ENCODE measurements at places on chromosomes 3 and 15.

DNA sequence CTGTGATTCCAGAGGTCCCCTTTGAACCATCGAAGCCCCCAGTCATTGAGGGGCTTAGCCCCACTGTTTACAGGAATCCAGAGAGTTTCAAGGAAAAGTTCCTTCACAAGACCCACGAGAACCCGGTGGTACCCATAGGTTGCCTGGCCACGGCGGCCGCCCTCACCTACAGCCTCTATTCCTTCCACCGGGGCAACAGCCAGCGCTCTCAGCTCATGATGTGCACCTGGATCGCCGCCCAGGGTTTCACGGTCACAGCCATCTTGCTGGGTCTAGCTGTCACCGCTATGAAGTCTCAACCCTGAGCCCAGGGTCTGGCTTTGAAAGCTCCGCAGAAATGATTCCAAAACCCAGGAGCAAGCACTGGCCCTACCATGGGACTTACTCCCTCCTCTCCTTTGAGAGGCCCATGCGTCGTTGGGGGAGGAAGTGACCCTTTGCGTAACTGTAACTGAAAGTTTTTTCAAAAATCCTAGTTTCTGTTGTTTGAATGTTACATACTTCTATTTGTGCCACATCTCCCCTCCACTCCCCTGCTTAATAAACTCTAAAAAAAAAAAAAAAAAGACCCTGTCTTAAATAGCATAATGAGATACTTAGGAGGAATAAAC lies 85.1 kb upstream of the CSPG5 start:
- DNase-seq = no peak

DNA sequence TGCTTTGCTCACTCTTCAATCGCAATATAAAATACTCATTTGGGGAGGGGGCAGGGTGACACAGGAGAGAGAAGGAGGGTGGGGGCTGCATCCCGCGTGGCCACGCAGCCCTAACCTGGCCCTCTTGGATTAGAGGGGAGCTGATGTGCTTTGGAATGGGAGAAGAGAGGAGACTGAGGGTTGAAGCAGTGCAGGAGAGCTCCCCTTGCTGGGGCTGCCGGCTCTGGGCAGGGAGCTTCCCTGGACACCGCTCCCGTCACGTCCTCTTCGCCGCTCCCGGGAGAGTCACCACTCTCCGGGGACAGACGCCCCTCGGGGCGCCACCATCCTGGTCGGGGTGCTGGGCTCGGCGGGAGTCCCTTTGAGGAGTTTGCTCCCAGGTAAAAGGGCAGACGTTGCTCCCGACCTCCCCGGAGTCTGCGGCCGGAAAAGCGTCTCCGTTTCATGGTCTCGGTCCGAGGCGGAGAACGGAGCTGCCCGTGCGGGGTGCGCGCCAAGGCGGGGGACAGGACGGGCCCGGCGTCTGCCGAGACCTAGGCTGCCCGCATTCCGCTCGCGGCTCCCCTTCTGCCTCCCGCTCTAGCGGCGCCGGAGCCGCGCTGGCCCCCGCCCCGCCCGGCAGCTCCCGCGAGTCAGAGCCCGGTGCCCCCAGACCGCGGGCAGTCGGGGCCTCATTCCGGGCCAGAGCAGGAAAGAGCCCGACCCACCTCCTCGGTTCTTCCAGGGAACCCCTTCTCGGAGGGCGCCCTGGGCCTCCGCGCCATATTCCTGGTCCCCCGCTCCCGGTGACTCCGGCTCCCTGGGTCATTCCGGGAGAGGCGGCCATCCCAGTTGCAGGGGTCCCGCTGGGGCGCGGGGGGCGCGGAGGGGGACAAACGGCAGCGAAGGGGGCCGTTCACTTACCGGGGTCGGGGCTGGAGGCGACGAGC lies 603 bp downstream of the SLC7A14 start:
- no peak for DNase-seq

GRCh38 chr15:68389936-68390817 lies 41.8 kb downstream of the ITGA11 start:
- no peak for DNase-seq

DNA sequence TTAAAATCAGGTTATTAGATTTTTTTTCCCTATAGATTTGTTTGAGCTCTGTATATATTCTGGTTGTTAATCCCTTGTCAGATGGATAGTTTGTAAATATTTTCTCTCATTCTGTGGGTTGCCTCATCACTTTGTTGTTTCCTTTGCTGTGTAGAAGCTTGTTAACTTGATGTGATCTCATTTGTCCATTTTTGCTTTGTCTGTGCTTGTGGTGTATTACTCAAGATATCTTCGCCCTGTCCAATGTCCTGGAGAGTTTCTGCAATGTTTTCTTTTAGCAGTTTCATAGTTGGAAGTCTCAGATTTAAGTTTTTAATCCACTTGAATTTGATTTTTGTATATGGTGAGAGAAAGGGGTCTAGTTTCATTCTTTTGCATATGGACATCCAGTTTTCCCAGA lies 699.1 kb downstream of the NAALADL2 start:
- DNase-seq = no peak

- DNase-seq = no peak
Measured at GRCh38 chr3:54899273-54899672, 28.6 kb downstream of the LRTM1 start.

DNA sequence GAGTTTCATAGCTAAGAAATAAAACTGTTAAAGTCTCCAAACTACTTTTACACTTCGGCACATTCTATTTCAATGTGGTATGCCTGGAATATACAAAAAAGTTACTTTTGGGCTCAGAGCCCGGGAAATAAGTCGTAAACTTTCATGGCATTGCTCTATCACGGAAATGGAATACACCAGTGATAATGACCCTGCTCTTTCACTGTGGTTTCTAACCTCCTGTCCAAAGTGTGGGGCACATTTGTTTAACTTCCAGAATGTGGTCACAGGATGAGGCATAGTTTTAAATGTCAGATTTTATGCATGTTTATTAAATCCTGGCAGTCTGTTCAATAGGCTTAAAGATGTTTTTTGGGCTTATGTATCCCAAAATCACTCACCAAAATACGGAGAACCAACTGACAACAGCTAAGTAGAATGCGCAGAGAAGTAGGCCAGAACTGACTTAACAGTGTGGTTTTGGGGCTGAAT lies 5.1 kb downstream of the CXCR6 start:
- DNase-seq = no peak

DNA sequence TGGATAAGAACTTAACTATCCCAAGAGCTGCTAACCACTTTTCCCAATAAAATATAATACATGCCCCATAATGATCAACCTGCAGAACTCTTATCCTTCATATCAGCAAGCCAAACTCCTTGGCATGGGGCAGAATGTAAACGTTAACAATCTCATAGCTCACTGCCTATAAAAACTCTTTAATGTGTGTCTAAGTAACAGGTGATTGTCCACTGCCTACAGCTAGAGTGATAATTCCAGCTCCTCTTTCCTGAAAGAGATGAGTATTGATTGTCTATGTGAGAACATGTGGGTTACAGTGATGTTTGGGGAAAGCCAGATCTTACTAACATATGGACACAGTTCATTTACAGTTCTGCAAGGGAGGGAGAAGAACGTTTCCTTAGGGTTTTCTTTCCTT lies 11.3 kb upstream of the GLCE start:
- DNase-seq = no peak

GRCh38 chr3:36814066-36814717 lies 49.8 kb upstream of the DCLK3 start:
- no peak for DNase-seq

DNA sequence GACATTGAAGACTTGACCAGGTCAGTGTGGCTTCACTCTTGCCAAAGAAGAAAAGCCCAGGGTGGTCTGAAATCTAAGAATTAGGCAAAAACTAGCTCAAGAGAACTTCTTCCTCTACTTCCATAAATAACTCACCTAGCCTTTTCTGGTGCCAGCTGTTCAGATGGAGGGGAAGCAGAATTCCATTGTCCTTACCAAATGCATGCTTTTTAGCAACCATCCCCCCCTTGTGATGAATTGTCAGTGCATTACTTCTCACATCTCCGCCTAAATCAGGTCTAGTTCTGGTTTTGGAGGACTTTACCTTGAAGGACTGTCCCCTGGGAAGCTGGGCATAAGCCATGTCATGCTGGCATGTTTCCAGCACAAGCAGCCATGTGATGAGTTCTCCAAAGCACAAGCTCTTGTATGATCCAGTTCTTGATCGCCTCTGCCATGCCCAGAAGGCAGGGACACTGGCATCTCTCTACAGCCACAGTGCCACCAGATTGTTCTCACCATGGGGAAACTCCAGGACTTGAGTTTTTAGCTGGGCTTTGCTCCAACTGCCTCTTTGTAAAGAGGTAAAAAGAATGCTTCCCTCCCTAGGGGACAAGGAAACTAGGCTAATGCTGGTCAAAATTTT lies 96.4 kb upstream of the IL12A start:
- DNase-seq = no peak

- no peak for DNase-seq
Measured at GRCh38 chr3:78818161-78818985, 949.4 kb downstream of the ROBO1 start.

DNA sequence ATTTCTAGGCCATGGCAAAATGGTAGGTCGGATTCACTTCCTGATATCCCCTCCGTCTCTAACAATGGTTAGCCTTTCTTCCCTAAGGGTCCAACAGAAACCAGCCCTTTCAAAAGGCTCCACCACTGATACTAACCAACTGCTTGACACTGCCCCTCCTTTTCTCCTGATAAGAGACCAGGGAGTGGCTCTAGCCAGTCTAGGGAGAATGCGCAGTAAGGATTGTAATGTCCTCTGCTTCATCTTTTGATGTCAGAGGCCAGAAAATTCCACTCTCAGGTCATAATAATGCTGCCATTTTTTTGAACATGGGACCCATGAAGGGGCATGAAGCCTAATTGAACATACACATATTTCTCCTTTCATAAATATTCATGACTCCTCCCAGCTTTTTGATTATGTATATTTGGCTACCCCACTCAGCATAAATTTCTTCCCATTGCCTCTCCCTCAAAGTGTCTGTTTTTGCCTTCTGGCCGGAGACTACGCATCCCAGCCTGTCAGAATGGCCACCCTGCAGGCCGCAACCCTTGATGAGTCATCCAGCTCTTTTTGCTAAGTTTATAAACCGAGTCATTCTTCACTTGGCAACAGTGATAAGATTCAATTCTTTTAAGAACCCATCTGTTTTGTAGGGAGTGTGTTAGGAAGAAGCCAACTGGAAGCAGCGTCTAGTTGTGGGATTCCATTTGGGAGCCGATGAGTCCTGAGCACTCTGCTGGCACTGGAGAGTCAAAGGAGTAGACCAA lies 189.0 kb upstream of the MCTP2 start:
- no peak for DNase-seq

DNA sequence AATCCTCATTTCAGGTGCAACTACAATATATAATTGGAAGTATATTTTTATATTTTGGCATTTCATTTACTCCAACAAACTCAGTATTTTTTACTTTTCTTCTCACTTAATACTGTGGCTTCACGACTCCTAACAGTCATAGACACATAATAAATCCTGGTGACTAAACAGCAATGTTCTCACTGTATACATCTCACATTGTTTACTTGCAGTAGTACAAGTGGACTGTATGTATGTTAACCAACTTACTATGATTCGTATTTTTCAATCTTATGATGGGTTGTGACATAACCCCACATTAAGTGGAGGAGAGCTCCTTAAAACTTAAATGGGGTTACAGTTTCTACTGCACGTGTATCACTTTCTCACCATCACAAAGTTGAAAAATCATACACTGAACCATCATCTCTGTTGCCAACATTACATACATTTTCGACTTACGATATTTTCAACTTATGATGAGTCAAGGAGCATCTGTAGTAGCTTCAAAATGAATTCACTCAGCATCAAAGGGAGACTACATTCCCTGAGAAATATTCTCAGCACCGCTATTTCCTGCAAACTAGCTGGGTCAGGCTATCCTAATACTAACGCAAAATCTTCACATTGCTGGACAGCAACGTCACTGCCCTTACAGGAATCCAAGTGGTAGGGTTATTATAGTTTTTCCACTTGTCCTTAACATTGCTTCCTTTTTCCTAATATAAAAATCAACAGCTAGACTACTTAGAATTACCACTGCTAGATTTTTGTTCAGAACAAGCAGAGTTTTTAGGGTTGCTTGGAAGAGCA lies 7.3 kb downstream of the ADAM10 start:
- no peak for DNase-seq

DNA sequence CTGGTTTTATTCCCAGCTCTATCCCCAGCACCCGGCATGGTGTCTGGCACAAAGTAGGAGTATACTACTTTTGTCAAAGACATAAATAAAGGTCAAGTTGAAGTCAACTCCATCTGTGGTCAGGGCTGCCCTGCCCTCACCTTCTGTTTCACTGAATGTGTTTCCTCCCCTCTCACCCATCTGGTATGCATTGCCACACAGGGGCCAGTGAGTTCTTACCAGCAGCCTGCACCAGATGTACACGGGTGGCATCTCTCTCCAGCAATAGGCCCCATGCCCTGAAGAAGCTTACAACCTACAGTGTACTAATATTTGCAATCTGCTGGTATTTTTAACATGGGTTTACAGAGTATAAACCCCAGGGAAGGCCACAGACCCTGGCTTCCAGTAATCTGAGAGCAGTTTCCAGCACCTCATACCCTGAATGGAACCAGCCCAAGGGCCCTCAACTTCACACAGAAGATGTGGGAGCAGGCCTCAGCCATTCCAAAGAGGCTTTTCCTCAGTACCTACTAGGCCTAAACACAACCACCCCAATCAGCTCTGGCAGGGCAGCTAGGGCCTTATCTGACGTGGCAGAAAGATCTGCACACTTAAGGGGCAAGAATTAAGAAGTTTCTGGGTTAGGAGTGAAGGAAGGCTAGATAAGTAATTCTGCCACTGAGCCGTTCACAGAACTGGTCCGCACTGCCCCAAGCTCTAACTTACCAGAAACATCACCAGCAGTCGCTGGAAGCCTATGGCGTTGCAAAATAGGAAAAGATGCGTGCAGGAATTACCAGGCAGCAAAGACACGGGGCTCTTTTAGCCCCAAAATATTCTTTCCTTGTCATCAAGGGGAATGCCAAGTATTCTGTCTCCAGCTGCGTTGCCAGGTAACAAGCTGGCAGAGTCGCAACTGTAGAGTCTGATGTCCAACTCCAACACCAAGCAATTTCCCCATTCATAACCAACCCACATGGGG lies 2.1 kb downstream of the IDH2 start:
- no peak for DNase-seq

DNA sequence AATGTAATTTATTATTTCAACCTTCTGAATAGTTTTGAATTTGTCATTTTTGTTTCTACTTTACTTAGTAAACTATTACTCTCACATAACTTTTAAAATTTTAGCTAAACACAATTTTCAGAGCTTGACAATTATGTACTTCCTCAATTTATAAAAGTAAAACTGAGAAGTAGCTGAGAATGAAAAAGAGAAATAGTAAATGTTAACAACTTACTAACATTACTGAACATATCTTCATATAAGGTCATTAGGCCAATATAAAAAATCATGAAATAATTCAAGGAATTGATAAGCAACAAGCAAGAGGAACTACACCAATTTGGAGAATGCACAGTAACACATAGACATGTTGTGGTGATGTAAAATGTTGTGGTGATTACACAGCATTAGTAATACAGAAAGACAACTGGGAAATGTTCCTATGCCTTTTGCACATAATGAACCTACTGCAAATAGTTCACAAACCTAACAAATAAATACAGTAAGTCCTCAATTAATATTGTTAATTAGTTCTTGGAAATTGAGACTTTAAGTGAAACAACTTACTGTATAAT lies 137.9 kb downstream of the CBLB start:
- DNase-seq = no peak

All from SW 1271 (cell line).